ENCODE measurements at places on chromosomes 7 and 10.

- no peak for DNase-seq
Measured at GRCh38 chr10:17354781-17355180, 99.6 kb downstream of the ST8SIA6 start.

DNA sequence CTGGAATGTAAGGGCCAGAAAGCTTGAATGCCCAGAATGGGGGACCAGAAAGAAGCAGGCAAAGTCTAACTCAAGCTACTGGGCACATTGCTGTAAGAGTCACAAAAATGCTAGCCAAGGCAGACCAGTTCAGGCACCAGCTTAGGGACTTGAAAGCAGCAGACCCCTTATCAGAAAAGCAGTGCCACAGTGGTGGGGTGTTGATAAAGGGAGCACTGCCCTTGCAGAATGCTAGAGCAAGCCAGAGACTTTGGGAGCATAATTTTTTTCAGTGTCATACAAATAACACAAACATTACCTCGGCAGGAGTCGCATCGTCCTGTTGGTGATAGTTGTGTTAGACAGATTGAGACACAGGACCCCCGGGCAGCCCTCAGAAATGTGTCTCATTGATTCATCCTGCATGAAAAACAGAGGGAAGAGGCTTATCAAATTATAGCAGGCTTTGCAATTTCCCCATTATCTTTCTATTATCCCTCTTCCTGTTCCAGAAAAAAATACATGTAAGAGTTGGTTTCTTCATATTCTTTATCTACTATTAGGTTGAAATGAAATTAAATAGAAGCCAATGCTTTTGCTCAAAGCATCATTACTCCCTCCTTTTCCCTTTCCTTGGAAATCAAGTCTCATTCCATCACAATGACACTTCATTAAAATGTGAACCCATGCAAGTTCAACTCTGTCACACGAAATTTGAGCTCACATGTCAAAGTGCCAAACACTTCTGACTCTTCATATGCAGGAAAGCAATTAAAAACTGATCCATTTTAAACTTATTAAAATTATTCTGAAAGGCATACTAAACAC lies 13.4 kb downstream of the LRRC17 start:
- DNase-seq, result no peak

- no peak for DNase-seq
Measured at GRCh38 chr10:77070346-77070745, 567.3 kb downstream of the KCNMA1 start.

DNA sequence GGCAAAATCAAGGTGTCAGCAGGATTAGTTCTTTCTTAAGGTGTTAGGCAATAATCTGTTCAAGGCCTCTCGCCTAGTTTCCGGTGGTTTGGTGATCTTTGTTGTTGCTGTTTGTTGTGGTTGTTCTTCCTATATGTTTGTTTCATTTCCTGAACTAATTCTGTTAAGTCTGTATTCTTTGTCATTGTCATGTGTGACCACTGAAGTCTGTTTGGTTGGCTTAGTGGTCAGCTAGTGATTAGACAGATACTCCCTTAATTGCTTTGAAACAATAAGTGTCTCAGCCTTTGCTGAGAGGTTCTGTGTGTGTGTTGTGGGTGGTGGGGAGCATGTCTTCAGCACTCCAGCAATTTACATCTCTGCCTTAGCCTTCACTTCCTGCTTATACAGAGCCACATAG lies 46.0 kb downstream of the ABCC2 start:
- DNase-seq, result no peak

DNA sequence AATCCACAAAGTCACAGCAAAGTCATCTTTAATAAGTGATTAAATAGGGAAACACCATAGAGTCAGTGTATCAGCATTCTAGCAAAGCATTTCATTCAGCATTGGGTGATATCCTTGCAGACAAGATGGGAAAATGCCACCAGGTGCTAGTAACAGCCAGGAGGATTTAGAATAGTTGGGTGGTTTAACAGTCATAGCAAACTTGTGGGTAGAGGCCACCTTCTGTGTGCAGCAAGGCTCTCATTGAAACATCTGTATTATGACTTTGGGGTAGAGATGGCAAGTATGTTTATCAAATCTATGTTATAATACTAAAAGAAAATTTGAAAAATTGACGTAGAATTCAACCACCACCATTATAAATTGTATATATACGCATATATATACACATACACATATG lies 26.4 kb upstream of the ADO start:
- DNase-seq, result peak; percentile 14

DNA sequence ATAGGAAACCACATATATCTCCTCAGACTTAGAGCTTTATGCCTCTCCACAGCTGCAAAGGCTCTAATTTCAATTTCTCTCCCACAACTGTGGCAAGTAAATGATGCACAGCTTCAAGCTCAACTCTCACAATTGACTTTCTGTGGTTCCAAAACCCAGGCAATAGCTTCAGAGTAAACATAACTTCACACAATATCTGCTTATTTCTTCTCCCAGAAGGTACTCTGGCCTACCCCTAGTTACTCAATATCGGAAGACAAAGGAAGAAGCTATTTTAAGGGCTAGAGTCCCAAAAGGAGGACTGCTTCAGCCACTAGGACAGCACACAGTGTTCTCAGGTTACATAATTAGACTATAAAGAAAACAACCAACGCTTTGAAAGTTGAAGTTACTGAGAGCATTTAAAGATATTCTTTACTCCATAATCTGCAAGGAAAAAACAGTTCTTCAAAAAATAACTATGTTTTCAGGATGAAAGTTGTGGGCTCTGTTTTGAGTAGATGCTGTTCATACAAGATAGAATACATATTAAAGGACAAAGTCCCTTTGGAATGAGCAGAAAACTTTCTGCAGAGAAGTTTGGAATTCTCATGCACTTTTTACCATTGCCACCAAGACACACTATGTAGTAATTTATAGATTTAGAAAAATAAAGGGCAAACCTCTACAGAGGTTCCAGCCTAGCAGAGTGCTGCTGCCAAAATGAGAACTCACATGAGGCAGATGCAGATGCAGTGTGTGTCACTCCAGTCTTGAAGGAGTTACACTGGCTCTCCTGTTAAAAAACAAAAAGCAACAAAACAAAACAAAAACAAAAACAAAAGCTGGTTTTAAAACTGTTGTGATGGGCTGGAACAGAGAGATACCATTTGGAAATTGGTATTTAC lies 81.8 kb downstream of the NT5C2 start:
- no peak for DNase-seq

DNA sequence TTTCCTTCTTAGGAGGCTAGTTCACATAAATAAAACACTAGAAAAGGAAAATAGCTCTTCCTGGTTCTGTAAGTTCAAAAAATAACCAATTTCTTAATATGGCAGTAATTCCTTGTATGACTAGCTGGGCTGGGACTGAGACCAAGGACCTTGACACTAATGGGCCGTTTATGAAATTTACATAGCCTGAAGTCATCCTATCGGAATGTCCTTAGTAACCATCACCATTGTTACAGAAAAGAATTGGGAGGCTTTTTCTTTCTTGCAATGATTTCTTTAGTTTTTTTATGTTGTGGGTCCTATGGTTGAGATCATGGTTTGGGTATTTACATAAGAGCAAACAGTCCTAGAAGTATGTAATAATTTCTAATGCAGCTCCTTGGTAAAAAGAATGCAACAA lies 87.1 kb upstream of the HDAC9 start:
- DNase-seq, result no peak

DNA sequence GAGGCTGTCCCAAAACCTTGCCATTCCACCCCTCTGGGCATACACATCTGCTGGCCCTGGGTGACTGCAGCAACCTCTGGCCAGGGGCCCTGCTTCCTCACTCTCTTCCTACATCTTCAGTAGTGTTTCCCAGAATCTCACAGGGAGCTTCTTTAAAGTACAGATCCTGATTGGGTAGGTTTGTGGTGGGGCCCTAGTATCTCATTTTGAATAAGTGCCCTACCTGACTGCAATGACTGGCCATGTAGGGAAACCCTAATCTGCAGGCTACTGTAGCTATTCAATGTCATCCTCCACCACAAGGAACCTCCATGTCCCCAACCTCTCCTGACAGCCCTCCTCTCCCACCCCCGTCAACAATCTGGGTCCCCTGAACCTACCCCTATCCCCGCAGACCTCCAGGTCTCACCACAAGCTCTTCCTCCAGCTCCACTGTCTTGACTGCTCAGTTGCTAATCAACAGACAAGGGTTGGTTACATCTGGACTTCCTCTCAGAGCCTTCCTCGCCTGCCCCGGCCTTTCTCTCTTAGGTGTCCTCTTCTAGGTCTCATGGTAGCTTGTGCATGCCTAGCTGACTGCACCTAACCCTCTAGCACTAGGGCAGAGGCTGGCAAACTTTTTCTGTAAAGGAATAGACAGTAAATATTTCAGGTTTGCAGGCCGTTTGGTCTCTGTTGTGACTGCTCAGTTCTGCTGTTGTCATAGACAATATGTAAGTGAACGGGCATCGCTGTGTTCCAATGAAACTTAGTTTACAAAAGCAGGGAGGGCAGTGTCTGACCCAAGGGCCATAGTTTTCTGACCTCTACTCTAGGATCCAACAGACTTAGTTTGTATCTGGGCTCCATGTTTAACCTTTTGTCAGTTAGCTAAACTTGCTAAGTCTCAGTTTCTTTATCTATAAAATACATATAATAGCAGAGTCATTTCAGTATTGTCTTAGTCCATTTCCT lies 121.1 kb downstream of the AOAH start:
- no peak for DNase-seq

DNA sequence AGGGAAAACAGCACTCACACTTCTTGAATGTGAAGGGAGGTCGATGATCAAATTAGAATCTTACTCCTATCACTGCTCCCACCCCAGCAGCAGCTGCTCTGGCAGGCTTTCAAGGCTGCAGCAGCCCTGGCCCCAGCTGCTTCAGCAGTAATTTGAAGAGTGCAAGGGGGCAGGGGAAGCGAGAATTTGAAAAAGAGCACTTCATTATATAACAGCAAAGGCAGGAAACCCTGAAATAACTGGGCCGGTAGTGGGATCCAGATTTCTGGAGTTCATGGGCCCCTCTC lies 44.9 kb downstream of the MYPN start:
- no peak for DNase-seq

DNA sequence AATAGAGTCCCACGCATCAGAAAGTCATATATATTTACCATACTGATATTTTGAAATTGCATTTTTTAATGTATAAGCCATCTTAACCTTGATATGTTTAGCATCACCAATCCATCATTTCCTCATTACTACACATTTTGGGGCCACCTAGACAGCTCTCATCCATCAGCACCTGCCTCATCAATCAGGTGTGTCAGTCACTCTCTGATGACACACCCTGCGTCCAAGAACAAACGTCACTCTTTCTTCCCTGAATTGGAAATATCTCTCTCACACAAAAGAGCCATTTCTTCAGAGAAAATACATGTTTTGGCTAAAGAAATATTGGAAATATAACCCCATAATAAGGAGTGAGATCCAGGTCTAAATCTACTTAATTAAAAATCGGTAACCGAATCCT lies 38.9 kb upstream of the RSU1 start:
- no peak for DNase-seq

GRCh38 chr7:3092468-3092867 lies 48.8 kb upstream of the CARD11 start:
- peak; percentile 81 for DNase-seq

- DNase-seq, result no peak
Measured at GRCh38 chr7:99004781-99005500, 126.6 kb downstream of the TRRAP start.

DNA sequence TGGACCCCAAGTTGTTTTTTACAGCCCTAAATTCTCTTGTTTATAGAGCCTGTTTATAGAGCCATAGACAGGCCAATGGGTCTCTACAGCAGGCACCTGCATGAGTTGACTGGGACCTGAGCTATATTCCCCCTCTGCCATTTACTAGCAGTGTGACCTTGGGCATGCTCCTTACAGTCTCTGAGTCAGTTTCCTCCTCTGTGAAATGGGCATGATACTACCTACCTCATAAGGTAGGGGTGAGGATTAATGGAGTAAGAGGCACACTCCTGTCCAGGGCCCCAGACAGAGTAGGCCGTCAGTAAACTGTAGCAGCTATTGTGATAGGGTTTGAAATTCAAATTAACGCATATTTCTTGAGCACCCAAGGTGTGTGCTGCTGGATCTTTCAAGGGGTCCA lies 138.1 kb downstream of the TCF7L2 start:
- DNase-seq, result no peak

DNA sequence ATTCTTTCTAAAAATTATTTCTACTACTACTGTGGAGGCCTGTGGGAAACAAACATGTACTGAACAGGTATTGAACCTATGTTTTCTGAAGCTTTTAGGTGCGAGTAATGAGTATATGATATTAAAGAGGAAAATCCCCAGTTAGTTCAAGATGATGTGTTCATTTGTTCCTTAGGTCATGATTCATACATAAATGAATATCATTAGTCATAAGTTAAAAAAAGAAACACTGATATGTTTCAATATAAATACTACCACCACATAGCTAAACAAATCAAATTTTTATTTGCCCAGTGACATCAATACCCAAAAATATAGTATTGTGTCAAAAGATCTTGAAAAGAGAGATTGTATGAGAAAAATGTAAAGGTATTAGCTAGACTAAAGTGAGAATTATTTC lies 210.7 kb upstream of the GNAI1 start:
- no peak for DNase-seq

DNA sequence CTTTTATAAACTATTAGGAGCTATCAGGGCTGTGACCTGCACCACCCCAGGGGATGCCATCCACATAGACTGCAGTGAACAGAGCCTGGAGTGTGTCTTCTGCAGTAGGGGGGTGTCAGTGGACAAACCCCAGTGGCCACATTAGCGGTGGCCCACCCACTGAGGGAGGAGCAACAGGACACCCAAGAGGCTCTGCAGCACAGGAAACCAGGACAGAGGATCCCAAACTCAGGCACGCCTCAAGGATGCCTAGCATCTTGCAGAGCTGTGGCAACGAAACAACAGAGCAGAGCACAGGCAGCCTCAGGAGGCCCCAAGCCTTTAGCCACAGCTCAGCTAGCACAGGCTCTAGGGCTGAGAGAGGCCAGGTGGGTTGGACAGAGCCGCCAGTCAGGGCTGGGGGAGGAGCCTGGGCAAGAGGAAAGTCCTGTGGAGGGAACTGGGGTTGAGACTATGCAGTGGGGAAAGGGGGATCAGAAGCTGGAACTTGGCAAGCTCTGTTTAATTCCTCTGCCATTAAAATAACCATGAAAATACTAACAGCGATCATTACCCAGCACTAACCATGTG lies 53.8 kb downstream of the GRID1 start:
- DNase-seq, result no peak

GRCh38 chr10:49243139-49243538 lies 54.9 kb upstream of the TMEM273 start:
- no peak for DNase-seq

- DNase-seq, result no peak
Measured at GRCh38 chr10:109205929-109206585, 717.3 kb downstream of the XPNPEP1 start.

- DNase-seq, result no peak
Measured at GRCh38 chr10:77506517-77507200, 130.9 kb downstream of the KCNMA1 start.

Data from stimulated activated CD4-positive, alpha-beta T cell treated with anti-CD3 and anti-CD28 coated beads, Interleukin-15, amount 100 ng/mL, for 24 hours (primary cell).